Activated T-cell treated with anti-CD3 and anti-CD28 coated beads for 1 hour (primary cell): ENCODE measurements at places on chromosomes 2 and 18.

GRCh38 chr2:10221976-10222870, 80.5 kb upstream of the HPCAL1 start:
- DNase-seq, result no peak

- DNase-seq, result no peak
Observed at GRCh38 chr2:215441560-215442400, 5.9 kb upstream of the FN1 start.

- no peak for DNase-seq
Observed at GRCh38 chr2:45681675-45682074, 30.2 kb downstream of the PRKCE start.

- no peak for DNase-seq
Observed at GRCh38 chr18:78571831-78572347, 407.7 kb upstream of the SALL3 start.

DNA sequence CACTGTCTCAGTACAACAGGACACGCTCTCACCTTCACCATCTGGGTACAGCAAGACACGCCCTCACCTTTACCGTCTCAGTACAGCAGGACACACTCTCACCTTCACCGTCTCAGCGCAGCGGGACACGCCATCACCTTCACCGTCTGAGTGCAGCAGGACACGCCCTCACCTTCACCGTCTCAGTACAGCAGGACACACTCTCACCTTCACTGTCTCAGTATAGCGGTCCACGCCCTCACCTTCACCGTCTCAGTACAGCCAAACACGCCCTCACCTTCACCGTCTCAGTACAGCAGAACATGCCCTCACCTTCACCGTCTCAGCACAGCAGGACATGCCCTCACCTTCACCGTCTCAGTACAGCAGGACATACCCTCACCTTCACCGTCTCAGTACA, 109.9 kb upstream of the CTDP1 start:
- no peak for DNase-seq

DNA sequence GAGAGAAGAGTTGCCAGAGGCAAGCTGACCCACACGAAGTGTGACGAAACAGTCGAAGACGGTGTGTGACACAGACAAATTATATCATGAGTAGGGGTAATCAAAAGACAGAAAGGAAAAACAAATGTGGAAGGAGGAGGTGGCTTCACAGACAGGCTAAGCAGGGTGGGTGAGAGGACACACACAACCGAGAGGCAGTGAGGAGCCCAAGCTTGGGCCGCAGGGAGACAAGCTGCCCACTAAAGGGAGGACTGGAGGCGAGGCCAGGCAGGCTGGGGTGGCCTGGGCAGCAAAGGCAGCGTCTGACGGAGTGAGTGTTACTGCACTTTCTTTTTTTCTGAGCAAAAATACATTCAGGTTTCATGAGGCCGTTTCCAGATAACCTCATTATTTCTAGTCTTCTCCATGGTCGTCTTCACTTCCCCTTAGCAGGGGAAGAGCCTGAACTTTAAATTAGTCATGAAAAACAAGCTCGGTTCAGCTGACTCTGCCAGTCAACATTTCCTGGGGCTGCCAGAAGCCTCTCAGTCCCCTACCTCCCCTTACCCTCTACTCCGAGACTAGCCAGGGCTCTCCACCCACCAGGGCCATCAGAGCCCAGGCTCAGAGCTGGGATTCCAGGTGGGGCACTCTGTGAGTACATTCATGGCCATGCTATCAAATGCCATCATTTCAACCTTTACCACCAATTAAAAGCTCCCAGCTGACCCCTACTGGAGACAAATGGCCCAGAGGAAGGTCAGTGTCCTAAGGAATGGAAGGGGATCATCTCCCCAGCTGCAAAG, 13.8 kb upstream of the ZFP36L2 start:
- no peak for DNase-seq

DNA sequence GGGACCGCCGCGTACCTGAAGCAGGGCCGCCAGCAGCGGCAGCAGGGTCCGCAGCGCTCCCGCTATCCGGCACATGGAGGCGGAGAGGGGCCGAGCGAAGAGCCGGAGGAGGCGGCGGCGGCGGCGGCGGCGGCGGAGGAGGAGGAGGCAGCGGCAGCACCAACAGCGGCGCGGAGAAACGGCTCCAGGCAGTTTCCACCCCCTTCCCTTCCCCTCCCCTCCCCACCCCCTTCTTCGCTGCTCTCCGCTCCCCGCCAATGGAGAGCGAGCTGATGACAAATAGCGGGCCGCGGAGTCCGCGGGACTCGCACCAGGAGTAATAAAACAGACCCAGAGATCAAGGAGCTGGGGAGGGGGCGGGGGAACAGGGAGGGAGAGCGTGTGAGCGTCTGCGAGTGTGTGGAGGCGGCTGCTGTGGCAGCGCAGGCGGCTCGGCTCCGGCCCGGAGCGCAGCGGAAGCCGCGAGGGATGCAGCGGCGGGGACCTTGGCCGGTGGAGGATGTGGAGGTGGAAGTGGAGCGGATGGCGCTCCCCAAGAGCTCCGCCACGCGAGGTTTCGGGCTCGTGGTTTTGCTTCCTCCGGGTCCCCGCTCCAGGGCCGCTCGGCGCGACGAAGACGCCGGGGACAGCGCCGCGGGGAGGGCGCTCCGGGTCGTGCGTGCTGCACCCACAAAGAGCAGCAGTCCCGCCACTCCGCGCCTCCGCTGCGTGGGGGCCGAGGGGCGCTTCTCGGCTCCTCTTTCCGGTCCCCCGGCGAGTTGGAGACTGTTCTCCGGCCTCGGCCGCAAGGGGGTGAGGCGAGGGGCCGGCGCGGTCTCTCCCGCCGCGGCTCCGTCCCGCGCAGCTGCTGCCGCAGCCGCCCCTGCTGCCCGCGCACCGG, at the start of gene CDH2:
CDH2 (minus strand) TSS at position 183 of the 880 bp plus-strand sequence; CDS start at position 75, 108 bp downstream.
- no peak for DNase-seq

DNA sequence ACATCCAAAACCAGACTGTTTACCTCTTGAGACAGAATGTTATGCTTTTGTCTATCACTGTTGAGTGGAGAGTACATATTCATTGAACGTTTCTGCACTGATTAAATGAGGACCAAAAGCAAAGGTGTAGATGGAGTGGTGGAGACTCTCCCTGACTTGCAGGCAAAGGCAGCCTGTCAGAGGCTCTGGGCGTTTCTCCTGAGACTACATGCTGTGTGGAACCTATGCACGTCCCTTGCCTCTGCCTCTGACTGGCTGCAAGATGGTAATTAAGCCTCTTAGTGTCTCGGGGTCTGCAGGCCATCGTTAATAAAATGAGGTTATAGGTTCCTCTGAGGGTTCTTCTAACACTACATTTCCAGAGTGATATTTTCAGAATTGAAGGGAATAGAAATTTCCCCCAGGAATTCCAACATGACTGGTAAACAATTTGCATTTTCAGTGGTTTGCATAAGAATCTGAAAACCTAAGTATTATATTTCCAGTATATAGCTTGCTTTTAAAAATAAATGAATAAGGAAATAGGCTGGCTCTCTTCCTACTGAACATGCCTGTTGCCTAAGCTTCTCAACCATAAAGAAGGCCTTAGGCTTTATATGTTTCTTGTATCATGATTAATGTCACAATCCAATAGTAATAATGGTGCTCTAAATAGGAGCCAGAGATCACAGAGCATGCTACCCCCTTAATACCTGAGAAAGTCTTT, 107.4 kb downstream of the FTCDNL1 start:
- no peak for DNase-seq

GRCh38 chr2:144515696-144516410, 4.1 kb downstream of the ZEB2 start:
- no peak for DNase-seq

GRCh38 chr2:11652553-11652952, 17.4 kb downstream of the NTSR2 start:
- DNase-seq, result no peak

DNA sequence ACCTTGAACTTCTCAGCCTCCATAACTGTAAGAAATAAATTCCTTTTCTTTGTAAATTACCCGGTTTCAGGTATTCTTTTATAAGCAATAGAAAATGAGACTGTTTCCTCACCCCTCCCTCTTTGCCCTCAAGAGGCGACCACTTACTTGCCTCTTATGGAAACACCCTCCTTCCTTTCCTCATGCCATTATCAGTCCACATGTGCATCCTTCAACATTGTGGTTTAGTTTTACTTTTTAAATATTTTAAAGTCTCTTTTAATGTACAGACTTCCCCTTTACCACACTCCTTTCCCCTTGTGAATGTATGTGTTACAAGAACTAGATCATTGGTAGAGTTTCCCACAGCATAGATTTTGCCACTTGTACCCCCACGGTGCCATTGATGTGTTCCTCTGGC, 202.4 kb upstream of the SIX2 start:
- no peak for DNase-seq

DNA sequence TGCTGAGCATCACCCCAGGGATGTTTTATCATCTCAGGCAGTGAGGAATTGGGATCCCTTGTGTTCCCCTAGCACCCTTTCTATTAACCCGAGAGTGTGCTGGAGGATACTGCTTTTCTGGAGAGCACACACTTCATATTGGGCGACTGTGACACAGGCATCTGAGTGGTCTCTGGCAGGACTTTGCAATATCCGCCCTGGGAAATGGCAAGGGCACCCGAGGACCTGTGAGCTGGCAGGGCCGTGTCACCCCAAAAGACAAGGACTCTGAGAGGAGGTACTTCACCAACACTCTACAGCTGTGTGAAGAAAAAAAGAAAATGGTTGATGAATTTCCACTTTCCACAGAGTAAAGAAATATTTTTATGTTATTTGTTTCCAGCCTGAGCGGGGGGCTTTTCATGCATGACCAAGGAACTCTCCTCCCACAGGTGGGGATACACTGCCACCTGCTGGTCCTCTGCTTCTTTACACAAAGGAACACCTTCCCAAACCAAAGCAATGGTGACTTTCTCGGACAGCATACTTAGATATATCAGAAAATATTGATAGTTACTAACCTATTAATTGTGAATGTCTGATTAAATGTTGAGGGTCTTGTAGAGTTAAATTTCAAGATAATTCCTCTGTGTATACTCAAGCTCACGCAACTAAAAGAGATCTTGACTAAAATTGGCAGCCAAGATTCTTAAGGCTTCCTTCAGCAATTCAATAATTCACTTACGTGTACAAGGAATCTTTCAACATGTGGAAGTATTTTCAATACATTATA, 45.9 kb upstream of the REG3G start:
- no peak for DNase-seq

- no peak for DNase-seq
Observed at GRCh38 chr2:119523952-119524694, at the start of gene SCTR. TSS of gene SCTR (minus strand) at chr2:119524483. CDS start at chr2:119524226, 257 bp downstream.

DNA sequence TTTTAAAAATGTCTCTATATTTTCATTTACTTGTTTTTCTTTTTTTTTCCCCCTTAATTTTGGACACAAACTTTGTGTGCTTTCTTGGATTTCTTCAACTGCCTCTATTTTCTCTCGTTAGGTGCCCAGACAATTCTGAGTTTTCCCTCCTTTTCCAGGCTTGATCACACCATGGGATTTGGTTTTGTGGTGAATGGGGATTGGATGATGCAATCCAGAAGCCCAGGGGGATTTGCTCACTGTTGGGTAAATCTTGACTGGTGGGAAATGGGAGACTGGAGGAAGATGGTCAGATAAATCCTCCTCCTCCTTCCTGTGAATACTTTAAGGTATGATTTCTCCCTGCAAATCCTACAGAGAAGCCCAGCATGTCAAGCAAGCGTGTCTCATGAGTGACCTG, 19.5 kb upstream of the PAX8 start:
- no peak for DNase-seq

DNA sequence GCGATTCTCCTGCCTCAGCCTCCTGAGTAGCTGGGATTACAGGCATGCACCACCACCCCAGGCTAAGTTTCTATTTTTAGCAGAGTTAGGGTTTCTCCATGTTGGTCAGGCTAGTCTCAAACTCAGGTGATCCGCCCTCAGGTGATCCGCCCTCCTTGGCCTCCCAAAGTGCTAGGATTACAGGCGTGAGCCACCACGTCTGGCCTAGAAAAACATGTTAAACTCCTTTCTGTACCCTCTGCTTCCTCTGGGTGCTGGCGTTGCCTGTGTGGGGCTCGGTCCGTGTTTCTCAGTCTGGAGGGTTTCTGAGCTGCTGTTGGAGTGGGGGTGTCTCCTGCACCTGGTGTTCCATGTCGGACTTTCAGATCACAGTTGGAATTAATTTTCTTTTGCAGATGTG, 17.9 kb downstream of the LDLRAD4 start:
- DNase-seq, result no peak

DNA sequence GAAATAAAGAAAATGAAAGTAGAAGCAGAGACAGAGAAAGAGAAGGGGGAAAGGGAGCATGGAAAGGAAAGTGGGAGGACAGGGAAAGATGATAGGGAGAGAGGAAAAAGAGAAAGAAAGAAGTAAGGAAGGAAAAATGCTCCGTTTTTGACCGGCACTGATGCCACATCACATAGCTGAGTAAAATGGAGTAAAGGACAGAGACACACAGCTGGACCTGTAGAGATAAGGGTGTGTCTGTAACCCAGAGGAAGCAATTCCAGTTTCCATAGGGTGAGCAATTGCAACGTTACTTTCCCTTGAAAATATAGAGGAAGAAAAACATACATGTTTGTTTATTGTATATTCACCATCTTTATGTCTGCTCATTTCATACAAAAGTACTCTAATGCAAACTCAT, 1866.9 kb upstream of the PIK3C3 start:
- DNase-seq, result no peak

GRCh38 chr2:6671913-6672312, 193.8 kb downstream of the CMPK2 start:
- no peak for DNase-seq

DNA sequence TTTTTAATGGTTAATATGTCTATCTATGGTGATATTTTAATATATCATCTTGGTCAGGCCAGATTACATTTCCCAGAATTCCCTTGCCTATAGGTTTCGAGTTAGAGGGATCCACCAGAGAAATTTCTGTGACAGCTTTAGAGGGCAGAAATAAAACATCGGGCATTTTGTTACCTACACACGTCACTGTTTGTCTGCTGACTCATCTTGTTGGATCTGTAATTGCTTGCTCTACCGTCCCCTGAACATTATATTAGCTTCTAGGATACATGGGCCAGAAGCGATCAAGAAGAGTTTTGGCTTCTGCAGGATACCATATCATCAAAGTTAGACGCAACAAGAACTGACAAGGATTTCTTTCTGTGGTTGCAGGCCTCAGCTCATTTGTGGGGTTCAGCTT, 795.8 kb upstream of the GCFC2 start:
- no peak for DNase-seq

GRCh38 chr2:178345951-178346350, 105.0 kb downstream of the PRKRA start:
- DNase-seq, result no peak

DNA sequence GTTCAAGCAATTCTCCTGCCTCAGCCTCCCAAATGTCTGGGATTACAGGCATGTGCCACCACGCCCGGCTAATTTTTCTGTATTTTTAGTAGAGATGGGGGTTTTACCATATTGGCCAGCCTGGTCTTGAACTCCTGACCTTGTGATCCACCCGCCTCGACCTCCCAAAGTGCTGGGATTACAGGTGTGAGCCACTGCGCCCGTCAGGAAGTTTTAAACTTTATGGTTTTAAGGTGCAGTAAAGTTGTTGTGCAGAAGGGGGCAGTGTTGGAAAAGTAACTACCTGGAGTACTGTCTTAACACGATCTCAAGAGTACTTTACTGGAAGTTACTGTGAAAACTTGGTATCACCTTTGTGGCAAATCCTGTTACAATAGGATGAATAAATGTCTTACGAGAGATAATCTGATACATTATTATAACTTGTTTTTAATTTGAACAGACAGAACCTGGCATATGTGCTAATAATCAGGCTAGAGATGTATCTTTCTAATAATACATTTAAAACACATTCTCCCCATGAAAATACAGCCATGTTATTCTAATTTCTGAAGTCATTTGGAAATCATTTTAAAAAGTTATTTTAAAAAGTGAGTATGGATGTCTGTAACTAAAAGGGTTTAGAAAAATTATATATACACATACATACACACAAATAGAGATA, 10.8 kb downstream of the SPDYA start:
- DNase-seq, result peak; percentile 35
